ENCODE measurements at places on chromosomes 13 and 19.

- no peak for DNase-seq
Measured at GRCh38 chr13:40933508-40934204, 85.5 kb downstream of the ELF1 start.

GRCh38 chr19:2039959-2040646 is 10.9 kb downstream of the MKNK2 start:
- DNase-seq = no peak

- no peak for DNase-seq
Measured at GRCh38 chr19:1103132-1103707, 574 bp upstream of the GPX4 start.

- DNase-seq = no peak
Measured at GRCh38 chr13:106400289-106400688, 135.2 kb downstream of the EFNB2 start.

- no peak for DNase-seq
Measured at GRCh38 chr19:57599377-57599760, 316 bp upstream of the ZNF530 start.

- DNase-seq = no peak
Measured at GRCh38 chr13:43815204-43815603, 28.4 kb upstream of the ENOX1 start.

DNA sequence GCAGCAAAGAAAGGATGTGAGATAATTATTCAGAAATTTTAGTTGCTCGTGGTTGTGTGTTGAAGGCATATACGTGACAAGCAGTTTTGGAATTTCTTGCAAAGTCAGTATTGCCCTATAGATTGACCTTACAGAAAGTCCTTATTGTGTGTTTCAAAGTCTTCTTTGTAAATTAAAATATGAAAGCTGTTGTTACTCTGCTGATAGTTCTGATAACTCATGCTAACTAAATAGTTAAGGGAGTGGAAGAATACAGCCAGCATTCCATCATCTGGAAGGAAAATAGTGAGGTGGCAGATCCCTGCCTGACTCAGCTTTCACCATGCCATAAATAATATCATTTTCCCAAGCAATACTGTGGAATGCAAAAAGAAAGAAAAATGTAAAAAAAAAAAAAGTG is 27.2 kb downstream of the WASF3 start:
- DNase-seq = no peak

DNA sequence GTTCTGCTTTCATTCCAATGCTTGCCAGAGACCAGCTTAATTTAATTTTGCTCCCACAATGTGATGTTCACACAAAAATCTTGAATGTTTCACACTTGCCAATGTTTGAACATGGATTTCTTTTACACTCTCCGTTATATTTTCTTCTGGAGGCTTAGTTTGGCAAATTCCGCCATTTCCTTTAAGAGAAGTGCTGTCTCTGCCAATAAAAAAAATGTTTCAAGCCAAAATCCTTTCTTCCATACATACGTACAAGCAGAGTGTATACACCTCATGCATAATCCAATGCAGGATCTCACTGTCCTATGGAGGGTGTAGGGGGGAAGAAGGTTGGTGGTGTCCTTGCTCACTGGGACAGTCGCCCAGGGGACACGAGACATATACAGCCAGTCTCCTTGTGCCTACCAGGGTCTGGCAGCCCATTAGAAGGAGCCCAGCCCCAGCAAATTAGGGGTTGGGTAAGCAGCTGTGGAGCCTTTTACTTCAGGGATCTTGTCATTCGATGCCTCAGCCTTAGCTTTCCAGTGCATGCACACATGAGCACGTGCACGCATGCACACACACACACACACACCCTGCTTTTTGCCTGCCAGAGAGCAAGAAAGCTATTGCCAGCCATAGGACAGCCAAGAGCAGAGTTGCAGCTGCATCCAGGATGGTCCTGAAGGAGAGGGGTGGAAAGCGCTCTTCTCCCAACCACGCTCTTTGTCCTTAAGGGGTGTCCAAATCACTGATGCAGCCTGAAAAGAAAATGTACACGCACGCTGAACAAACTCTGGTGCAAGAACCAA is 208.3 kb downstream of the FOXO1 start:
- no peak for DNase-seq

DNA sequence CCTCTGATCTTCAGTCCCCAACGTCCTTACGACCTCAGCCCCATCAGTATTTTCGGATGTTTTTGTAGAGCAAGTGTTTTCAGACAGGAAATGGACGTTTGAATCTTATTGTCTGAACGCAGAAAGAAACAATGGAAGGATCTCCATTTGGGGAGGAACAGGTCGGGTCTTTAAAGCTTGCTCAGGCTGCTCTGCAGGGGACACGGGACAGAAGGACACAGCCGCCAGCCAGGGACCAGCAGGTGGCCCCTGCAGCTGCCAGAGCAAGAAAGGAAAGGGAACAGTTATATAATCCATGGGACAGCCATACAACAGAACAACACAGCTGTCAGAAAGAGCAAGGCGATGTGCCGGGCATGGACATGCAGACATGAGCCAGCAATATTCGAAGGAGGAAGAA is 18.5 kb upstream of the IGLON5 start:
- no peak for DNase-seq

GRCh38 chr13:33278913-33279312 is 6.6 kb downstream of the STARD13 start:
- no peak for DNase-seq

GRCh38 chr19:13134626-13135025 is 15.5 kb downstream of the STX10 start:
- DNase-seq = no peak

GRCh38 chr13:31885994-31886393 is 145.6 kb upstream of the FRY start:
- DNase-seq = no peak

GRCh38 chr13:102845289-102845629 is 573 bp upstream of the ERCC5 start:
- DNase-seq = no peak

DNA sequence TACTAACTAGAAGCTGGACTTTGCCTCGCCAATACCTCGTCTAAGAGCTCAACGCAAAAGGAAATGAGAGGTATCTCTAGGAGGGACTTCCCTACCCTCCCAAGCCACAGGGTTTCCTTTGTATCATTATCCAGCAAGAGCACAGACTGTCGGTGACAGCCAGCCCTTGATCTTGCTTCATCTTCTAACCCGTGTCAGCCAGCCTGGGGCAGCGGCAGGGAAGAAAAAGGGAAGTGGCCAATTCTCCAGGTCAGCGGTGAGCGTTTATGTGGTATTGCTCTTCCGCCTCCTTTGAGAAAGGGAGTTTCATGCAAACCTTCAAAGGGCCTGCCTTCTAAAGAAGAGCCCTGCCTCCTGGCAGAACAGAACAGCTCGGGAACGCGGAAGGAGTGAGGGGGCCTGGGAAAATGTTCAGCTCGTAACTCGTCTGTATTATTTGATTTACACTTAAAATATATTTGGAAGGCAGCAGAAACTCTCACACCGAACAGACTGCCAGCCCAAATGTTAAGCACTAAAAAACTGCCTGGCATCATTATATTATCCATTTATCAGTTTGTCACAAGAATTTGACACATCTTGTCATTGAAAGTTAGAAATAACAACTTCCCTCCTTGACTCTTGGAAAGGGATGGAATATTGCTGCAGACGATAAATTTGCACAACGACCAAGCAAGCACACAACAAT is 41.8 kb downstream of the EFNB2 start:
- DNase-seq = no peak

- no peak for DNase-seq
Measured at GRCh38 chr19:34432797-34433196, 4.6 kb downstream of the UBA2 start.

DNA sequence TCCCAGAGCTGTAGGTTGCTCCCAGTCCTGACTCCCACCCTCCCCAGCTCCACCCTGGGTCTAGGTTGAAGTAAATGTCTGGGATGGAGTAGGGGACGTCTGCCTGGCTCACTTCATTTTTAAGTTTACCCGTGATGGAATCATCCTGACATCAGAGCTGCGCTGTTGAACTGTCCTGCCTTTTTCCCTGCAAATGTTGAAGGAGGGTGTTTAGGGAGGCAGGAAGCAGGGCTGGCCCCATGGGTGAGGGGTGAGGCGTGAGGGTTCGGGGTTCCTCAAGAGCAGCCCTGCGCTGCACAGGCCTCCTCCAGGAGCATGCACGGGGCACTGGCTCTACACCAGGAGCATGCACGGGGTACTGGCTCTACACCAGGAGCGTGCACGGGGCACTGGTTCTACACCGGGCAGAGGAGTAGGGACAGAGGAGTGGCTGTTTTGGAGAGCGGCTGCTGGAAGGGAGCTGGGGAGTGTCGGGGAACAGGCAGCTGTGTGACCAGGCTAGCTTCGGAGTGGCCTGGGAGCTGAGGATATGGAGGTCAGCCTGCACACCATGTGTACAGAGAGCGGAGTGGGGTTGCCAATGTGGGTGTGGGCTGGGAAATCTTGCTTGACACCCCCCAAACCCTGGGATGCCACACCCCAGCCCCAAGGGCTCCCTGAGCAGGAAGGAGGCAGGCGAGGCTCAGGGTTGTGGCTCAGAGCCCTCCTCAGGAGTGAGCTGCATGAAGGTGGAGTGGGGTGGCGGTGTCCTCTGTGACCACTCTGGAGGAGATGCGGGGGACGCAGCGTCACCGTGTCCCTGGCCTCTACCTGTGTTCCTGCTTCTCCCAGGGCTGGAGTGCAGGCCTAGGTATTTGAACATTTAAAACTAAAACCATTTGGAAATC is 63.3 kb downstream of the GPR12 start:
- no peak for DNase-seq

DNA sequence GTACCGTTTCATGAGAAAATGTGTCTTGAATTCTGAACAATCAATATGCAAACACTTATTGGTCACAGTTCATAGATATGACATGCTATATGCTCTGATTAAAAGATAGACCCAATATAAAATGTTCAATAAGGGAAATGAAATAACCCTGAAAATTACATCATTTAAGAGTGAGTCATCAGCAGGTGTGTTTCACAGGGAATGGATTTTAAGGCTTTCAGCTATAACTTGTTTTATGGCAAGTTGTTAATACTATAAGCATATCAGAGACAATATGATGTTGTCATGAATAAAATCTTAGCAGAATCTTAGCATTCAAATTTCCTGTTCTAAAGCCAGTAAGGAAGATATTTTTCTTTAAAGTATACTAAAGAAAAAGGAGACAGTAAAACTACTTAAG is 483.4 kb upstream of the PCDH9 start:
- DNase-seq = no peak

DNA sequence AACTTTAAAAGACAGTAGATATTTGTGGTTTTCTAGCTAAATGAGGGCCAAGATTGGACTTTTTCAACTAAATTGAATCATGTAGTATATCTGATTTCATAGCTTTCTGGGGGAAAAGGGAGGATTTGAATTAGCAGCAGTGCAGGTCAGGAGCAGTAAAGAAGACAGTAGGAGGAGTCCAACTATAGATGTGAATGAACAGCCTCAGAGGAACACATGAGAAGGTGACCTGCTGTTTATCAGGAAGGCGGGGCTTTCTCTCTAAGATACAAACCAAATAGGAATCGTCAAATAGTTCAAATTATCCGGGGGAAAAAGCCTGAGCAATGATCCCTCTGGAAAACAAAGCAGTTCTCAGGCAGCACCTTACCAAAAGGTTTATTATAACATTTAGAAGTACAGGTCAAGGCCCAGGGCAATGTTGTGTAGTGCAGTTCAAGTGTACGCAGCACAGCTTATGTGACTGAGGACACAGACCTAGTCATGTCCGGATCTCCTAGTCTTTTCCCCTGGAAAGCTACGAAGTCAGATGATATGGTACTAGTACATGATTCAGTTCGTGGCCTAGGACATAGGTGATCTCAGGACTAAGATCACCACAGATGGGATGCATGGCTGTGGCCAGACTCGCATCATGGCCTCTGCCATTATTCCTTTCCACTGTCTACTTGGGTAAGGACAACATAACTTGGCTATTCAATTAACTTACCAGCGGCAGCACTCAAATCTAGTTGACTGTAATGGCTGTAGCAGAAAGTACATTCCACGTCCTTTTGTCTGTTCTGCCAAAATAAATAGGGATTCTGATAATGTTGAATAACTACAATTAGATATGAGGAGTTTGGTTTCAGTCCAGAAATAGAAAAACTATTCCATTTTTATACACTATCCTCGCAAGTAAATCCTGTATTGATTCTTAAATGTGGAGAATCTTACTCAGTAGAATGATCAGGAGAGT is 40.3 kb downstream of the MPHOSPH8 start:
- no peak for DNase-seq

- DNase-seq = no peak
Measured at GRCh38 chr19:623974-624373, 9.4 kb downstream of the POLRMT start.

GRCh38 chr19:4606921-4607678 is 32.2 kb upstream of the TNFAIP8L1 start:
- DNase-seq = no peak

DNA sequence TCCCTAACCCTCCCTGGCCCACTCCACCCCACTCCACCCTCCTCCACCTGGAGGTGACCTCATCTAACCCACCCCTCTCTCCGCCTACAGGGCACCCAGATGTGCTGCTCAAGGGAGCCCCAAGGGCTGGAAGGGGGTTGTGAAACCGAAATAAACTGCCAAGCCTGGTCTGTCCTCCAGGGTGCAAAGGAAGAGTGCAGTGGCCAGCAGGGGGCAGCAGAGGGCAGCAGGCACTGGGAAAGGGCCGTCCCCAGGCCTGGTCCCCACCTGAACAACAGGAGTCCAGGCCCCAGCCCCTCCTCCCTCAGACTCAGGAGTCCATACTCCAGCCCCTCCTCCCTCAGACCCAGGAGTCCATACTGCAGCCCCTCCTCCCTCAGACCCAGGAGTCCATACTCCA is 8.4 kb upstream of the BCAM start:
- DNase-seq = peak; percentile 70

GRCh38 chr13:93397619-93398018 is 171.0 kb downstream of the GPC6 start:
- DNase-seq = no peak

DNA sequence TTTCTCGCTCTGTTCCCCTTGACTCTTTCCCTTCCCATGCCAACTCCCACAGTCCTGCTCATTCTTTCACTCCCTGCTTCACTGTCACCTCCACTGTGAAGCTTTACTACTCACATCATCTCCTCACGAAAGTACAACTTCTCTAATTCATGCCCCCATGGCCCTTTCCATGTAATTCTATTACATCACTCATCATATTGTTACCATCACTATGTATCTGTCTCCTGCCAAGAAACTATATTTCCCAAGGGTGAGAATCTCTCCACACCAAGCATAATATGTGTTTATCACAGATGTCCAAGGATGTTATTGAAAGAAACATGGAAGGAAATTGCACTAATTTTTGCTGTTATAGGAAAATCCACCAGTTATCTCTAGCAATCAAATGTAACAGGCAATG is 37.2 kb upstream of the LRCH1 start:
- DNase-seq = no peak

GRCh38 chr19:19278315-19278714 is 5.2 kb upstream of the TM6SF2 start:
- DNase-seq = no peak
